T1000 (cell line): ENCODE measurements at places on chromosomes 7 and 10.

DNA sequence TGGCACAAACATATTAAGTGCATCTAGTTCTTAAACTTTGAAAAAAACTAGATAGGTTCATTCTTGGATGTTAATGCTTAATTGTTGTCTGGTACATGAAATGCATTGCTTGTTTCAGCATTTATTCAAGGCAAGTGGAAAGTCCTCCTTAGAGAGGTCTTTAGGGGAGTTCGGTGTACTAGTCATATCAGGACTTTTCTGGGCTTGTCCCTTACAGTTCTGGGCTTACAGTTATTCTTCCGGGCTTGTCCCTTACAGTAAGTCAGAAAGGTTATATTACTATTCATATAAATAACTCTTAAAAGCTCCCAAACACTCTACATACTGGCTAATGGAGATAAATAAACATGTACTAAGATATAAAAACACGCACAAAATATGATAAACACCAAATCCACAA is 61.6 kb upstream of the MRLN start:
- DNase-seq, result no peak

- no peak for DNase-seq
Observed at GRCh38 chr10:45354261-45354660, 19.8 kb upstream of the ALOX5 start.

- DNase-seq, result no peak
Observed at GRCh38 chr10:26799342-26799741, 61.4 kb downstream of the ABI1 start.

DNA sequence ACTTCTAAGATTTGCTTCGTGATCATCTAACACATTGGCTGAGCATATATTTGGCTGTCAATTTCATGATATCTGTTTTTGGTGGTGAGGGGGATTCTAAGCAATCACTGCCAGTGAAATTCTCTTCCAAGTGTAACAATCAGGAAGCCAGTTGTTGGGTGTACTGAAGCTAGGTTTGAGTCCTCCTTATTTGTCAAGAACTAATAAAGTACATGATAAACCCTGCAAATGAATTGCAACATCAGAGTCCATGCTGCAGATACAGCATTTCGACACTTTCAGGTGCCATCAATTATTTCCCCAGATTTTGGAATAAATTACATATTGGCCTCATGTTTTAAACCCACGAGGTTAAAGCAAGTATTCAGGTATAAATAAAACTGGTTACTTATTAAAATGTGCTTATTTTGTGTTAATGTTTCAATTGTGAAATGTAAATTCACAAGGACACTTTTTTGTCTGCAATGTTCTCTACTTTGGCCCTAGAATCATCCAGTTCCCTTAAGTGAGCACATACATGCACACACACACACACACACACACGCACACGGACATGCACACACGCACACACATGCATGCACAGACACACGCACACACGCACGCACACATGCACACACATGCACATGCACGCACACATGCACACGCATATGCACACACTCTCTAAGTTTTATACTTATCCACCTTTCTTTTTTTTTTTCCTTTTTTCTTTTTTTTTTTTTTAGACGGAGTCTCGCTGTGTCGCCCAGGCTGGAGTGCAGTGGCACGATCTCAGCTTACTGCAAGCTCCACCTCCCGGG is 510.2 kb upstream of the KLF6 start:
- DNase-seq, result no peak

DNA sequence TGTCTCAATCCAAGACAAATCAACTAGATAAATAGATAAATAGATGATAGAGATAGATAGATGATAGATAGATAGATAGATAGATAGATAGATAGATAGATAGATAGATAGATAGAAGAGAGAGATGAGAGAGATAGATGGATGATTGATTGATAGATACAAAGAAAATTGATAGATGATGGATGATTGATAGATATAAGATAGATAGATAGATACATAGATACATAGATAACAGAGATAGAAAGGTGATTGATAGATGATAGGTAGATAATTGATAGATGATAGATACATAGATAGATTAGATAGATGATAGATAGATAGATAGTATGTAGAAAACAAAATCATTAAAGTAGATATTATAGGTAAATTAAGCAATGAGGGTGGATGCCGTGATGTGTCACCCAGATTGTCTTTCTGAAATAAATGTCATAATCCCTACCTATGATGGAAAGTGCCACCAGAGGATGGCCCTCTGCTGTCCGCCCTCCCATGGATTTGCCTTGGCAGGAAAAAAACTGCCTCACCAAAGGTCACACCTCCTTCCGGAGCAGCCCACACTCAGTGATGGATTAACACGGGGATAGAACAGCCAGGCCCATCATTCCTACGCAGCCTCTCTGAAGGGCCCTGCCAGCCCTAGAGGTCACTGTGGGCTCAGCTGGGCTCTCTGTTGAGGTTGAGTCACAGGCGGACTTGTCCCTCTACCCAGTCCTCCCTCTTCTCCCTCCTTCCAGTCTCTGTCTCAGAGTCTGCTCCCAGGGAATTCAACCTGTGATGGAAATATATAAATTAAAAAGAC is 50.8 kb downstream of the KCNH2 start:
- DNase-seq, result no peak

GRCh38 chr7:119918185-119918584 is 354.8 kb upstream of the KCND2 start:
- DNase-seq, result no peak

- no peak for DNase-seq
Observed at GRCh38 chr10:14507176-14507575, 176.5 kb upstream of the FRMD4A start.

DNA sequence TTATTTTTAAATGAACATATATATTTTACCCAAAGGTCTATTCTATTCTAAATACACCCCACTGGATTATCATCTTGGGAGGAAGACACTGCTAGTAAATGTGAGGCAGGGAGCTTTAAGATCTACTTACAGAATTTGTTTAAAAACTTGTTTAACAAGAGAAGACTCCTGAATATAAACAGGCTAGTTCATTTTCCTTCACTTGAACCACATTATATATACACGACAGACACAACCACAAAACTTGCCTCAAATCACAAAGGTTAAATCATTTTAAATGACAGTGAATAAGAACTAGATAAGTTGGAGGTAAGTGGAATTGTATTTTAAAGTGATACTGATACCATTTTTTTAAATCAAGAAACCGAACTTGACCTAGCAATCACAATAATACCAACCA is 109.2 kb downstream of the ATE1 start:
- no peak for DNase-seq

- no peak for DNase-seq
Observed at GRCh38 chr10:124221356-124222317, 128.2 kb upstream of the CHST15 start.

DNA sequence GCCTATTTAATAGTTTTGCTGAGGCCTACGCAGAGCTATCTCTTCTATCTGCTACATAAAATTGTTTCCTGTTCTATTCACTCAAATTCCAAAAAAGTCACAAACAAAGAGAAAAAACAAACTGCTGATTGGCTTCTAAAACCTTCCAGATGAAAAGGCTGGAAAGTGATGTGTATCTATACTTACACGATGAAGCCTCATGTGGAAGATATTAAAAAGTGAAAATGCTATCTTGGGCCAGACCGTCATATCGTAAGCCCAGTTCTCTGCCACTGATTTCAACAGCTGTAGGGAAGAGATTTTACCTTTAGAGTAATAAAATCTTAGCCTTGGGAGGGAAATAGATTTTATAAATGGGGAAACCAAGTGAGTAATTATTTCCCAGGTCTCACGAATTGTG is 394.8 kb downstream of the KIF20B start:
- no peak for DNase-seq

DNA sequence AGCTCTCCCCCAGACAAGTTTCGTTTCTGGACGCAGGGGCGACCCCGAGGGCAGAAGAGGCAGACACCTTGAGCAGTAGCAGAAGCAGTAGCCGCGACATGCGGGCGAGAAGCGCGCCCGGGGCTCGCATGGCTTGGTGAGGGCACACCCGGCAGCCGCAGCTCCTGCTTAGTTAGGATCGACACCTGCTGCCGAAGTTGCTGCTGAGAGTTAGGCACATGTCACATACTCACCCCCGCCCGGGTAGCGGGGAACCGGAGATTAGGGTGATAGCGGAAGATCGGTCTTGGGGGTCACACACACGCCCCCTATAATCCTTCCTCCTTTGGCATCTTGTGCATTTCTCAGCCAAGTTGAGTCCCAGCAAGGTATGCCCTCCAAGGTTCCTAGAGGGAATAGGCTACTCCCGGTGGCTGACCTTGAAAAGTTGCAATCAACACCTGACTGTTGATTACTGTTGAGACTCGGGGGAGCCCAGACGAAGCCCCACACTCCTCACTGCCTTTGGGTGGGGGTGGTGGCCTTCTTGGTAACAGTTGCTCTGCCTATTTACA is 668 bp downstream of the GPR37 start:
- no peak for DNase-seq

GRCh38 chr7:131839967-131840690 is 283.7 kb upstream of the PODXL start:
- no peak for DNase-seq

GRCh38 chr7:28958235-28958979 is at the start of gene TRIL:
TRIL (minus strand) TSS chr7:28958330; CDS start chr7:28958046, 284 bp downstream.
- DNase-seq, result no peak

- DNase-seq, result peak; percentile 10
Observed at GRCh38 chr10:124740369-124741280, 3.6 kb downstream of the FAM53B start.

GRCh38 chr10:34813626-34814222 is 1.4 kb downstream of the PARD3 start:
- DNase-seq, result no peak

DNA sequence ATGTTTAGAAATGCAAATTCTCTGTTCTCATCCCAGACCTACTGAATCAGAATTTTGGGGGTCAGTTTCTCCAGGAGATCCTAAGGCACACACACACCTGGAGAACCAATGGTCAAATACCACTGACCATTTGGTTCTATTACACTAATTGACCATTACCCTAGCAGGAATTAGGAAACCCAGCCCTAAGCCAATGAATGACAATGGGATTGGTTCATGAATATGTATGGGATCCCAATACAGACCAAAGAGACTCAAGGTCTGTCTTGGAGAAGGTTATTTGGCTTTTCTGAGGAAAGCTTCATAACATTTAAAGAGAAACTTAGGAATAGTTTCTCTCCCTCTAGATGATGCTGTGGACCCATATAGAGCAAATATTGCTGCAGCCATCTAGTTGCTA is 317.0 kb downstream of the BMPER start:
- no peak for DNase-seq

GRCh38 chr7:25931156-25931555 is 220.8 kb upstream of the NFE2L3 start:
- DNase-seq, result no peak

- DNase-seq, result no peak
Observed at GRCh38 chr7:157568106-157568769, 231.4 kb downstream of the DNAJB6 start.

DNA sequence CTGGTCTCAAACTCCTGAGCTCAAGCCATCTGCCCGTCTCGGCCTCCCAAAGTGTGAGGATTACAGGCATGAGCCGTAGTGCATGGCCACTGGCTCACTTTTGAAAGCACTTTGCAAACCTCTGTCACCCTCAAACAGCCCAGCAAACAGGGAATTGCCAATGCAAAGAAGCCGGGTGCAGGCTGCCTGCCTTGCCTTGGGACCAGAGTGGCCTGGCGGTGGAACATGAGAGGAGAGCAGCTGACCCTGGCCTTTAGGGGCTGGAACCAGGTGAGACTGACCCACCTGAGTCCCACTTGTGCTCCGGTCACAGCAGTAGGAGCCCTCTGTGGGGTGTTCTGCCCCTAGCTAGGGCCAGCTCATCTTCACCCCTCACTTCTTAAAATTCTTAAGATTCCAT is 237.1 kb upstream of the GALNT17 start:
- DNase-seq, result no peak

DNA sequence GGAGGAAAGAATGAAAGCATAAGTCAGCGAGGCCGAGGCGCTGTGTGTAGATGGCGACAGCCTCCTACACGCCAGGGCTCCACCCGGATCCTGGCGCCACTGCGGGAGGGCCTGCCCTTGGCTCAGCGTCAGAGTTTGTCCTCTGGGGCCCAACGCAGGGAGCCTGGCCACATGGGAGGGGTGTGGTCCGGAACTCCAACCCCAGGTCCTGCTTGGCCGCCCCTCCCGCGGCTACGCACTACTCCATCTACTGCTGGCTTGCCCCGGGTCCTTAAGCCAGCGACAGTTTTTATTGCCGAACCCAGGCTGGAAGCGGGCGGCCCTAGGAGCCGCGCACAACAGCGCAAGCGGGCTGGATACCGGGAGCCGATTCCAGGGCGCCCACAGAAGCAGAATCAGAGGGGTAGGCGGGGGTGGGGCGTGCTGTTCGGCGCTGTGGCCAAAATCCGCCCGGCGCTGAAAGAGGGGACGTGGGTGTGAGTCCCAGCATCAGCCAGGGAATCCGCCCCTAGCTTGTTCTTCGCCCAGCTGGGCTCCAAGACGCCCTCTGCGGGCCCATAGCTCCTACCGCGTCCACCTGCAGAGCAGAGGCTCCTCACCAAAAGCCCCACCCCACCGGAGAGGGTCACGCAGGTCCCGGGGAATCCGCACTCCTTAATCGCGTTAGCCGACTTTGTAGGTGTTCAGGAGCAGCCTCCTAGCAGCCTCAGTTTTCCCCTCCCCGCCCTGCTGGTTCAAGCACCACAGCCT is 4.5 kb downstream of the KAZALD1 start:
- peak; percentile 56 for DNase-seq

- peak; percentile 91 for DNase-seq
Observed at GRCh38 chr10:101012525-101013364, 13.1 kb downstream of the LZTS2 start.

GRCh38 chr7:74044366-74045350 is 16.7 kb downstream of the ELN start:
- DNase-seq, result no peak

GRCh38 chr7:74153736-74154135 is 20.4 kb upstream of the EIF4H start:
- no peak for DNase-seq

DNA sequence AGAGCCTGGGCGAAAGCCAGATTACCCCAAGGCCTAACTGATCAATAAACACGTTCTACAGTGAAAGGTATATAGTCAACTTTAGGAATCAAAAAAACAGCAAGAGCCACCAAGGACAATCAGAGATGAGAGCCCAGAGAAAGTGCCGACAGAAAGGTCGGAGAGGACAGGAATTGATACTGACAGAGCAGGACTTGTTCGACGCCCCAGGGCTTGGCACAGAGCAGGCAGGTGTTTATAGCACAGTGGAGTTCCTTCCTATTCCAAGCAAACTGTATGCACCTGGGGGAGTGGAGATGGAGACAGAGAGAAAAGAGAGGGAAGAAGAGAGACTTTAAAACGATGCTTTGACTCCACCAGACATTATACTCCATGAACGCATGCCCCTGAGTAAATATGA is 39.5 kb downstream of the PPP1R3C start:
- DNase-seq, result no peak

DNA sequence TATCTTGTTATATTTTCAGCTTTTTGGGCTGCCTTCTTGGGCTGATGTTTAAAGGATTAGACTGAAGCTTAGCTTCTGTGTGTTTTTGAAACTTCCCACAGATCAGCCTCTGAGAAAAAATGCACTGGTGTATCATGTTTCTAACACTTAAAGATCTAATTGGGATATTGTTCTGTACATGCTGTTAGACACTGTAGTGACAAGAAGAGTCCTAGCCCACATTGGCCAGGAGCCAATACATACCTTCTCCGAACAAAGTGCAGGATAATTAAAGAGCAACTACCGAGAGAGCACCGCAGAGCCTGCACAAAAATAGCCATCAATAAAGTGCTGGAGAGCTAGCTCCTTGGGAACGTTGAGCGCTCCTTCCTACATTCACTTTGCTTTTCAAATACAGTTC is 289.4 kb upstream of the SP8 start:
- no peak for DNase-seq
